ENCODE measurements at places on chromosomes 16 and 17. TPM values are rescaled to one million over a fixed set of nuclear protein-coding genes. Genes with fewer than 3 reads are reported as not detected.
A peak's percentile ranks its signal among the peaks of the same experiment; 100 is the strongest.

GRCh38 chr17:17943281-17943984 is 28.8 kb downstream of the TOM1L2 start:
- peak overlapping the region; percentile 61 for H3K27ac ChIP-seq
- no peaks in the 10 kb centered on the region for H3K27me3 ChIP-seq
- no peaks in the 10 kb centered on the region for H3K36me3 ChIP-seq
- H3K4me1 ChIP-seq, result peaks cover 45% of the 10 kb centered on the region
- no peak overlapping the region for H3K4me3 ChIP-seq

DNA sequence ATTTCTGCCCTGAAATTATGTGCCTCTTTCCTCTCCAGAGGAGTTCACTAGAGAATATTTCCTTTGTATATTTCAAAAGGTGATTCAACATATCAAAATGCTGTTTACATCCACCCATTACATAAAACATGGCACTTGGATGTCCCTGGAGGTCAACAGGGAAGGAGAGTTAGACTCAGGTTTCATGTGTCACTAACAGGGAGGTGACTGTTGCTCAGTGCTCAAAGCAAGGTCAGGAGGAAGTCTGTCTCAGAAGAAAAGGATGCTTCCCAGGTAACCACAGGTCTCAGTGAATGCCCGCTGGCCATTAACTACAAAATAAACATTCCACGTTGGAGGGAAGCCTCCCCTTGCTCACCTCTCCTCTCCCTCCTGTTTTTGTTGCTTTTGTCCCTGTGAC is 198.6 kb downstream of the AXIN2 start:
- no peak overlapping the region for H3K4me3 ChIP-seq
- DNase-seq, result no peak
- no peaks in the 10 kb centered on the region for H3K36me3 ChIP-seq
- H3K4me1 ChIP-seq, result no peaks in the 10 kb centered on the region
- H3K27ac ChIP-seq, result no peak overlapping the region

- DNase-seq, result no peak
- no peak overlapping the region for H3K27ac ChIP-seq
- peaks cover 16% of the 10 kb centered on the region for H3K27me3 ChIP-seq
- no peak overlapping the region for H3K4me3 ChIP-seq
Observed at GRCh38 chr17:46809110-46809571, 9.4 kb downstream of the WNT3 start.

- no peaks in the 10 kb centered on the region for H3K36me3 ChIP-seq
- H3K4me3 ChIP-seq, result peak overlapping the region; percentile 0
- peak overlapping the region; percentile 77 for H3K27ac ChIP-seq
- DNase-seq, result peak; percentile 90
Observed at GRCh38 chr16:70428178-70428998, 10.5 kb downstream of the ST3GAL2 start.

DNA sequence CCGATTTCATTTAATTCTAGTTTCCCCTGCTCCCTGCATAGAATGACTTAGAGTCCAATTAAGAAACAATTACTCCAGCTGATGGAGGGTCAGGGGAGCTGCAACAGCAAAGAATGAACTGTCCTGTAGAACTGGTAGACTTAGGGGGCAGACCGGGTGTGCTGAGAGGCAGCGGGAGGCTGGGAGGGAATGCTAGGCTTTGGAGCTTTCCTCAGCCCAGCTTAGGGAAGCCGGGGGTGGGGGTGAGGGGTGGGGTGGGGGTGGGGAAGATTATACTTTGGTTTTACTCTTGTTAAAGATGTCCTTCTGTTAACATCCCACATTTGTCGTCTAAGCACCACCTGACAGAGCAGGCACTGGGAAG is 458.6 kb upstream of the ASIC2 start:
- DNase-seq, result no peak
- H3K4me3 ChIP-seq, result no peak overlapping the region
- H3K27ac ChIP-seq, result no peak overlapping the region
- no peaks in the 10 kb centered on the region for H3K36me3 ChIP-seq
- H3K27me3 ChIP-seq, result peaks cover 6% of the 10 kb centered on the region

DNA sequence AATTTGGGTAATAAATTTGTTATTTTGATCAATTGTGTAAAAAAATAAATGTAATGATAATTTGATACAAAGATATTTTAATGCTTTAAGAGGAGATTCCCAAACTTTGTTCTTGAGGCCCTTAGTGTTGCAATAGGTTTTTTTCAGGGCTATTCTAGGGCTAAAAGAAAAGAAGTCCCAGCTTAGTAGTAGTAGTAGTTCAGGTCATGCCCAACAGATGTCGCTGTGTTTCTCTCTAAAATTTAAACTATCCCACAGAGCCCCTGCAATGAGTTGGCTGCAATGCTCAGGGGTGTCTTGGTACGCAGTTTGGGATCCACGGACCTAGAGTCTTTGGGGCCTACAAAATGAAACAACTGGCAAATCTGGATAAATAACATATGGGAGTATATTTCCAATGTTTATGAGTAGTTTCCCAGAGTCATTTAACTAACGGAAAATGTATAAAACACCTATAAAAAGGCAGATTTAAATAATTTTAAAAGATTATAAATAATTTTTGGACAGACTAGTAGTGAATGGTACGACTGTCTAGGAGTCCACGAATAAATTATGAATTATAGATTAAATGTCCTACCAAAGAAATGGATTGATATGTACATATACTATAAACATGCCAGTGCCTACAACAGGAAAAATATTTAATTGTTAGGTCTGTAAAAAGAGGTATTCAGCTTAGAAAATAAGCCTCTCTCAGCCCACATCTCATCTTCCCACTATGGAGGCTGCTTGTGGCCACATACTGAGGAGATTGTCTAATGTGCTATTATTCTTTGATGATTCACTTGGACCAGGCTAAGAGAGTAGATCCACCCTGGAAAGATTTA is 228.5 kb upstream of the PMFBP1 start:
- no peak overlapping the region for H3K4me3 ChIP-seq
- no peaks in the 10 kb centered on the region for H3K27me3 ChIP-seq
- no peaks in the 10 kb centered on the region for H3K4me1 ChIP-seq
- no peak for DNase-seq
- no peak overlapping the region for H3K27ac ChIP-seq

GRCh38 chr16:58211846-58212245 is 13.9 kb upstream of the CSNK2A2 start:
- H3K27me3 ChIP-seq, result no peaks in the 10 kb centered on the region
- H3K27ac ChIP-seq, result no peak overlapping the region
- H3K36me3 ChIP-seq, result no peaks in the 10 kb centered on the region
- DNase-seq, result no peak
- no peaks in the 10 kb centered on the region for H3K4me1 ChIP-seq

Gene TBC1D3K
- not detected for total RNA-seq

DNA sequence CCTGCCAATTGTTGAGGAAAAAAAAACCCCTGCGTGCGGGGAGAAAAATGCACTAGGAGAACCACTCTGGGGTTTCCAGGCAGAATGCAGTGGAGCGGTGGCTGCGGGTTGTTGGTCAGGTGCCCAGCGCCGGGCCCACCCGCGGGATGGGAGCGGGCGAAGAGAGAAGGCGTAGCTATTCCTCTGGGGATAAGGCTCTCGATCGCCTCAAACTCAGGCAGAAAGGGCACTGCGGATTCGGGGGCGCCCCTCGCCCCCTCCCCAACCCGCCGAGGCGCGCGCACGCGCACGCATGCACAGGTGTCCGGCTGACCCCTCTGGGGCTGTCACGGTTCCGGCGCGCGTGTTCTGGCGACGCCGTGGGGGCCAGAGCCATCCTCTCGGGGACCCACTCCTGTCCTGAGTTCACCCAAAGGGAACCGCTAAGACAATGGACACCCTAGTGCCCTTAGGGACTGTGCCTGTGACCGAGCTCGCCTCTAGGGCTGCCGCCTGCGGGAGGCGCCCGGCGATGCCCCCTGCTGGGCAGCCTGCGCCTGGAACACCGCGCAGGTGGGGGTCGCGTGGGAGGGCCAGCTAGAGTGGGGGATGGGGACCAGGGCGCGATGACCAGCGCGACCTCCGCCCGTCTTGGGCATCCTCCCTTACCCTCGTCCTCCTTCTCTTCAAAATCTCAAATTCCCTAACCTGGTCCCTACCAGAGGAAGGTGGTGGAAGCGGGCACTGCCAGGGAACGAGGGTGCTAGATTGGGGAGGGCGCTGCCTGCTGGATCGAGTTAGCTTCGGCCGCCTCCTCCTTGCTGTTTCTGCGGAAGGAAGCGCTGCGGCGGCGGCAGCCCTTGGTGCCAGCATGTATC is 14.4 kb upstream of the CBX8 start:
- H3K27ac ChIP-seq, result no peak overlapping the region
- H3K4me1 ChIP-seq, result peaks cover 44% of the 10 kb centered on the region
- no peak for DNase-seq
- peaks cover 94% of the 10 kb centered on the region for H3K27me3 ChIP-seq
- H3K36me3 ChIP-seq, result no peaks in the 10 kb centered on the region

- no peaks in the 10 kb centered on the region for H3K4me1 ChIP-seq
- H3K27ac ChIP-seq, result peak overlapping the region; percentile 73
Observed at GRCh38 chr17:8696426-8696825, 48.2 kb downstream of the CCDC42 start.

- no peak for DNase-seq
- no peak overlapping the region for H3K4me3 ChIP-seq
- no peaks in the 10 kb centered on the region for H3K36me3 ChIP-seq
- no peaks in the 10 kb centered on the region for H3K27me3 ChIP-seq
- H3K27ac ChIP-seq, result no peak overlapping the region
Observed at GRCh38 chr17:63275318-63275970, 170.7 kb downstream of the CYB561 start.

GRCh38 chr17:68135141-68135887 is 99.8 kb downstream of the KPNA2 start:
- no peaks in the 10 kb centered on the region for H3K27me3 ChIP-seq
- H3K27ac ChIP-seq, result no peak overlapping the region
- H3K36me3 ChIP-seq, result peaks cover 26% of the 10 kb centered on the region
- H3K4me3 ChIP-seq, result no peak overlapping the region
- H3K4me1 ChIP-seq, result no peaks in the 10 kb centered on the region

Gene CALB2
- 1.6 TPM for total RNA-seq

- H3K4me1 ChIP-seq, result peaks cover 23% of the 10 kb centered on the region
- peaks cover 28% of the 10 kb centered on the region for H3K36me3 ChIP-seq
- DNase-seq, result no peak
- H3K4me3 ChIP-seq, result no peak overlapping the region
Observed at GRCh38 chr16:522320-523096, 5.0 kb upstream of the CAPN15 start.

GRCh38 chr17:40448213-40448638 is 5.0 kb downstream of the IGFBP4 start:
- peak overlapping the region; percentile 84 for H3K4me3 ChIP-seq
- peaks cover 90% of the 10 kb centered on the region for H3K4me1 ChIP-seq

Gene CA10
- not detected for total RNA-seq

- H3K4me1 ChIP-seq, result no peaks in the 10 kb centered on the region
- H3K4me3 ChIP-seq, result no peak overlapping the region
- no peaks in the 10 kb centered on the region for H3K36me3 ChIP-seq
- H3K27me3 ChIP-seq, result peaks cover 7% of the 10 kb centered on the region
- no peak overlapping the region for H3K27ac ChIP-seq
Observed at GRCh38 chr16:74747716-74748615, 26.7 kb downstream of the FA2H start.

DNA sequence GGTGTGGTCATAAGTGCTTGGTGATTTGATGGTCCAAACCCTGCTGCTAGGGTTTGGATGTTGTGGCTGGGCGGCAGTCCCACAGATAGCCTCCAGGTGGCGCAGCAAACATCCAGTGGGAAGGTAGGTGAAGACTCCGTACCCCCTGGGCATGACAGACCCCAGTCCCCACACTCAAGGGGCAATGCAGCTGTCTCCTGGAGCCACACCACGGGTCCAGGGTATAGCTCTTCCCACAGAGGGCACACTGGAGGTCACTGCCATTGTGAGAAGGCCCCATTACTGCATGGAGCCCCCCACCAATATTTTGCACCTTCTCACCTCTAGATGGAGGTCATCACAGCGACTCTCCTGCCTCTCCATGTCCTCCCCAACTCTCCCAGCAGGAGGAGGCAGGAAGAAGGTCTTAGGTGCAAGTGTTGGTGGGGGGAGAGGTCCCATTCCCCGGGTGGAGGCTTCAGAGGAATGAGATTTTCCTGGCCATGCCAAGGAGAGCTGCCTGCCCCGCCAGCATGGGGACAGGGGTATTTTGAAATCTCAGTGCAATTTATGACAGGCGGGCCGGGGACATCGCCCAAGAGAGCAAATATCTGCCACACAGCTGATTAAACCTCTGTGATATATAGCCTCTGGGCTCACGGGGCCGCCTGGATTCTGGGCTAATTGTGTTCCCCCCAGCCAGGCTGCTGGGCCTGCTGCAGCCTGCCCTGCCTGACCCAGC is 17.1 kb upstream of the C17orf113 start:
- H3K27ac ChIP-seq, result no peak overlapping the region
- peaks cover 25% of the 10 kb centered on the region for H3K27me3 ChIP-seq
- H3K36me3 ChIP-seq, result no peaks in the 10 kb centered on the region
- H3K4me3 ChIP-seq, result no peak overlapping the region
- peaks cover 13% of the 10 kb centered on the region for H3K4me1 ChIP-seq

DNA sequence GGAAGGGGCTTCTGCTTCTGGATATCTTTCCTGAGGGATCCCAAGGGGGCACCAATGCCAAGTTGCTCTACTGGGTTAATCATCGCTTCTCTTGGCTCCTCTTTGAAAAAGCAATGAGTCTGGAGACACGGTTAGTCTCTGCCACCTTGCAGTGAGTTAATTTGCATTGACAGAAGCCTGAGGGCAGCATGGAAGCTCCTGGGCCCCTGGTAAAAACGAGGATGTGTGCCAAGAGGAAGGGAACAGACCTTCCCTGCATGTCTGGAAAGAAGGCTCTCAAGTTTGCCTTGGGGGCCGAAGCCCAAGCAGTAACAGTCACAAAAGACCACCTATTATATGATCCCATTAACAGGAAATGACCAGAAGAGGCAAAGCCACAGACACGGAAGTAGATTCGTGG is 86.7 kb downstream of the IRX5 start:
- H3K27ac ChIP-seq, result no peak overlapping the region
- no peaks in the 10 kb centered on the region for H3K27me3 ChIP-seq
- no peak overlapping the region for H3K4me3 ChIP-seq
- DNase-seq, result no peak
- no peaks in the 10 kb centered on the region for H3K36me3 ChIP-seq

Gene KRTAP4-6
- not detected for total RNA-seq

Gene MAPT
- 5.5 TPM for total RNA-seq

Gene LLGL2
- 111 TPM for total RNA-seq

Gene COL1A1
- total RNA-seq, result 142 TPM

All from lower lobe of right lung (tissue), 2 donors.